ENCODE measurements at places on chromosomes 3 and 15.
A peak's percentile ranks its signal among the peaks of the same experiment; 100 is the strongest.

DNA sequence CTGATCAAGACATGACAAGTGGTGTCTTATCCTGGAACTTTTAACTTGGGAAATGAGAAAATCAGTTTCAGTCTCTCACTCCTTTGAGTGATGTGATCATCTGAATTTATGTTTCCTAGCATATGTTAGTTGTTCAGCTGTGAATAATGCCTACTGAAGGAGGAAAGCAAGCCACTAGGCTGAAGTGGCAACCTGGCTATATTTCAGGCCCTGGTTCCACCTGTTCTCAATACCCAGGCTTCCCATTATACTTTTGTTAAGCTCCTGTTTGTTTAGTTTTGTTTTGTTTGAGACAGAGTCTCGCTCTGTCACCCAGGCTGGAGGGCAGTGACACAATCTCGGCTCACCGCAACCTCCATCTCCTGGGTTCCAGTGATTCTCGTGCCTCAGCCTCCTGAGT is 243.8 kb downstream of the ALCAM start:
- DNase-seq = no peak

DNA sequence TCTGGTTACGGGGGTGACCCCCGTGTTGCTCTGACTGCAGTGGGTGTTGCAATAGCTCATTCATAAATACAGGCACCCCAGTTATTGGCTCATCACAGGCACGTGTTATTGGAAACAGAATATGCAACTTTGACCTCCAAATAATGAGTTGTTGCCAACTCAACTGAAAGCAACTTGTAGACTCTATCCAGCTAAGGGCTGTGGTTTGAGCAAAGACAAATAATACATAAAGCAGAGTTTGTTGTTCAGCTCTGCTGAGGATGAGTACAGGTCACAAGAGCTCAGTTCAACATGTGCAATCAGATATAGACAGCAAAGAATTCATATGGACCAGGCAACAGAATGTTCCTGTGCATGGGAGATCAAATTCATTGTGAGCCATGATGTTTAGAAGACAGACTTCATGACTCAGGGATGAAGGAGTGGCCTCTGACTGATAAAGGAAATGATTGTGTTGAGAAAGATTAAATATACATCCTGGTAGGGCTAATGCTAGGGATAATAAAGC is 87.6 kb upstream of the LRIG1 start:
- no peak for DNase-seq

DNA sequence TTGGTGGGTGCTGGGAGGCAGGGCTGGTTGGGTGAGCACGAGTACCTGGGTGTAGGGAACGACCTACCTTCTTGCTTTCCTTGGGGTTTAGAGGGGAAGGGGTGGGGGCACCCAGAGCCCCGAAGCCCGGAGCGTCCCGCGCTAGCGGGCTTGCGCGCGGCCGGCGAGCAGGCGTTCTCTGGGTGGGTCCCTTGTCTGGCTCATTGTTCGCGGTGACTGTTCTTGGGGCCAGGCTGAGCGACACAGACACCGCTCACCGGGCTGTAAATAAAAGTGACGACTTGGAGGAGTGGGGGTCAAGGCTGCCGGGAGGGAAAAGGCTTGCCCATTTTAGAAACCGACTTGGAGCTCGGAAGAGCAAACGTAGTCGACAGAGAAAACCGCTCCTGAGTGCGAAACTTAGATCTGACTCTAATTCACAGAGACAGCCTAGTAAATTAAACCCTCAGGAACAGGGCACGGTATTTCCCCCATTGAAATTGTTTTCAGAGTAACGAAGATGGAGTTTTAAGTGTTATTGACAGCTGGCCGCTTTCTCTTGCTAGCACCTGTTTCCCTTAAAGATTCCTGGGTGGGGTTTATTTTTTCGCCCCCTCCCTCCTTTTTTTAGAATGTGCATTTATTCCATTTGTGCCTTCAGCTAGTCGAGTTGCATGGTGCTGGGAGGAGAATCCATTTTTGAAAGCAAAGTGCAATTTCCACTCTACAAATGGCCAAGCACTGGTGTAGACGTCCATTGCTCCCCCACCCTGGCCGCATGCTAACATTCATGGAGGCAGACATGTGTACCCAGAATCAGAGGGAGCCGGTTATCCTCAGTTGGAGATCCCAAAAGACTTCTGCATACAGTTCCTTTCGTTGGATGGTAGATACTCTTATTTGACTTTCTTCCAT is 532.1 kb upstream of the SEMA6D start:
- DNase-seq = no peak

DNA sequence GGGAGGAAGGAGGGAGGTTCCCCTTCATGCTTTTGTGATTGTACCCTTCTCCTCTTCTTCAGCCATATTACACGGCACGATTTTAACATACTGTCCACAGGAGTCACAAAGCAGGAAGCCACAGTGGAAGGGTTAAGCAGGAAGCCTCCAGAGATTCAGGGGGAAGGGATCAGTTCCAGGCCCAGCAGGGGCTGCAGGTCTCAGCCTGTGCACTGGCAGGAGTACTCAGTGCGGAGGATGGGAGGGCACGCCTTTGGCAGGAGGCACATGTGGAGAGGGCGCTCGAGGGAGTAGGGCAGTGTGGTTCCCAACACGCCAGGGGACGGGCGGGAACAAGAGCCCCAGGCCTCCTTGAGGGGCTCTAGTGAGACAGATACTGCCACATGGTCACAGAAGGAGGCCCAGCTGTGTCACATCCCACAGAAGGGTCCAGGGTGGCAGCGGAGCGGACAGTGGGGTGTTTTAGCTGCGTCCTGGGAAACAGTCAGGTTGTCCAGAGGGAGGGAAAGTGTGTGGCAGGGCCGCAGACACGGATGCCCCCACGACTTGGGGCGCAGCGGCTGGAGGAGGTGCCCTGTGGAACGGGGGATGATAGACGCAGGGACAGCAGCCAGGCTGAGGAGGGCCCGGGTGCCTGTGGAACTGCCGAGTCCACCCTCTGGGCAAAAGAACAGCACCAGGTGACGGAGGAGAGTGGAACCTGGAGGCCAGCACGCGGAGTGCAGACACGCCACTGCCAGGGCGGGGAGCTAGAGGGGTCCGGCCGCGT is 77.5 kb downstream of the CHSY1 start:
- DNase-seq = no peak

GRCh38 chr3:19213603-19214220 is 65.4 kb downstream of the KCNH8 start:
- DNase-seq = no peak

DNA sequence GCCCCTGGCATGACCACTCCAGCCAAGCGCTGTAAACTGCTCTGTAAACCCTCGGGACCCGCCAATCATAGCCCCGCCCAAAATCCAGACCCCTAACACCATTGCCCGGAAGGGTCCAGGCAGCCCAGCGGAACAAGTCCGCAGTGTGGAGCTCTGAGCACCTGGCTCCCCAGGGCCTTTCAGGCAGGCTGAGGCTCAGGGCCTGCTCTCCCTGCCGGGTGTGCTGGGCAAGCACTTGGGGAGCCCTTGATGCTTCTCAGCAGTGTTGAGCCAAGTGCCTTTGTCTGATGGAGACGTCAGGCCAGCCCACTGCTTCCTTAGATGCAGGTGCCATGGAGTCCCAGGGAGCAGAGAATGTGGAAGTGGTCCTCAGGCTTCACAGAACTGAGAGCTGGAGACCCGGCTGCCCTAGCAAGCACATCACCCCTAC is 106.2 kb downstream of the TLE3 start:
- DNase-seq = no peak

- no peak for DNase-seq
Observed at GRCh38 chr15:99282121-99282520, 30.8 kb downstream of the LRRC28 start.

DNA sequence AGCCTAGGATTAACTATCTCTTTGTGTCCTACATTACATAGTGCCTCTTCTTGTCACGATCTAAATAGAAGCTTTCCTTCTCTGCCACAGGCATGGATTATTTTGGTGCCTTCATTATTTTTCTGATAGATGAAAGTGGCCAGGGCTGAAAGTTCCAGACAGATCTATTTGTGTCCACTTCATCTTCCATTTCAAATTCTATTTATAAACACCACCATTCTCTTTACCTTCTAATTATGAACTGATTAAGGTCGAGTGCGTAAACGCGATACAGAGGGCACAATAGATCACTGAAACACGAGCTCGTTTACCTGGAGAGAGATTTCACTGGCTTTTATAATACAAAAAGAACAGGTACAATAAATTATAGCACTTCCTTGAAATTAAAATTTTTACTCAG is 105.0 kb downstream of the EDEM1 start:
- no peak for DNase-seq

- no peak for DNase-seq
Observed at GRCh38 chr15:40990080-40990479, 36.8 kb downstream of the CHAC1 start.

- no peak for DNase-seq
Observed at GRCh38 chr3:113113361-113113760, 98.0 kb upstream of the BOC start.

GRCh38 chr3:176522436-176522835 is 674.8 kb downstream of the TBL1XR1 start:
- DNase-seq = no peak

GRCh38 chr3:150823277-150823676 is 60.3 kb upstream of the SIAH2 start:
- DNase-seq = no peak

- DNase-seq = peak; percentile 85
Observed at GRCh38 chr3:43105596-43106292, at the start of gene POMGNT2. Gene POMGNT2, minus strand, starts transcription at chr3:43106079. Its CDS starts 24,648 bp downstream, at chr3:43081431.

- no peak for DNase-seq
Observed at GRCh38 chr3:36394176-36394575, 13.9 kb downstream of the STAC start.

GRCh38 chr15:91407269-91407889 is 307.3 kb downstream of the SV2B start:
- DNase-seq = peak; percentile 36

GRCh38 chr15:39461536-39462130 is 119.2 kb upstream of the THBS1 start:
- no peak for DNase-seq

DNA sequence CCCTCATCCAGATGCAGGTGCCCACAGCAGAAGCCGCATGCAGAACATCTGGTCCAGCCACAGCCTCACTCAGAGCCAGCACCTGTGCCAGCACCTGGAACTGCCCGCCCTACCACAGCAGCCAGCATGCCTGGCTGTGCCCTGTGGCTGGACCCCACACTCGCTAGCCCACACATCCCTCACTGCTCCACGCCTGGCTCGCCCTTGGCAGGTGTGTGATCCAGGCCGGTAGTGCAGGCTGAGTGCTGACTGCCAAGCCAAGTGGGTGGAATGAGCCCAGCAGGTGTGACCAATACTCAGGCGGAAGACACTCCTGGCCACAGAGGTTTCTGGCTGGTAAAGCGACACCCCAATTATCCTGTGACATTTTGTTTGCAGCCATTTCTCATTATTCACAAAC is 162.4 kb upstream of the ROBO1 start:
- DNase-seq = no peak

- no peak for DNase-seq
Observed at GRCh38 chr3:58234516-58234931, 3.1 kb upstream of the ABHD6 start.

GRCh38 chr3:112304611-112305010 is 10.6 kb upstream of the SLC9C1 start:
- DNase-seq = no peak

DNA sequence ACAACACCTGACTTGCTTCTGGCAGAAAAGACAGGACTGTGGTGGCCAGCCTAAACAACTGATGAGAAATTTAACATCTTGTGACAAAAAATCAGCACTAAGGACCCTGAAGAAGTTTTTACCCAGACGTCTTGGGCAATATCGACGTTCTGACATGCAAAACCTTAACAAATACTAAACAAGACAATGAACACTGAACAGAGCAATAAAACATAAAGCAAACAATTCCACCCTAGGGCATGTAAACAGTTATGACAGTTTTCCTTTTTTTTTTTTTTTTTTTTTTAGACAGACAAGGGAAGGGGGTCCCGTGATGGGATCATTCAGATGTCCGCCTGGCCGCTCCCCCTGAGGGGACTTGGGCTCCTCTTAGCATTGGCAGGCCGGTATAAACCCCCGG is 738.0 kb downstream of the SI start:
- DNase-seq = no peak

DNA sequence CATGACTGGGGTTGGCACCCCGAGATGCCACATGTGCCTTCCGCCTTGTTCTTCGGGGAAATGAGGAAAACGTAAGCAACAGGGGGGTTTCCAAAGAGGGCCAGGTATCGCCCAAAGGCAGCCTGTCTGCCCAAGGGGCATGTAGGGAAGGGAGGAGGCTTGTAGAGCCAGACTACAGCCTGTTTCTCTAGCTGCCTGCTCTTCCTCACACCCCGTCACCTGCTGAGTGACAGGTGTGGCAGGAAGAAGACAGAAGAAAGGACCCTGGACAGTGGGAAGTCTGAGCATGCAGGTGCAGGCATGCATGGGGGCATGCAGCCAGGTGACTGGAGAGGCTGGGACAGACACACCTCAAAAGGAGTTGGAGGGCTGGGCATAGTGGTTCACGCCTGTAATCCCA is 9.8 kb downstream of the PLA2G4E start:
- no peak for DNase-seq

- DNase-seq = no peak
Observed at GRCh38 chr3:27333843-27334242, 35.3 kb downstream of the NEK10 start.

DNA sequence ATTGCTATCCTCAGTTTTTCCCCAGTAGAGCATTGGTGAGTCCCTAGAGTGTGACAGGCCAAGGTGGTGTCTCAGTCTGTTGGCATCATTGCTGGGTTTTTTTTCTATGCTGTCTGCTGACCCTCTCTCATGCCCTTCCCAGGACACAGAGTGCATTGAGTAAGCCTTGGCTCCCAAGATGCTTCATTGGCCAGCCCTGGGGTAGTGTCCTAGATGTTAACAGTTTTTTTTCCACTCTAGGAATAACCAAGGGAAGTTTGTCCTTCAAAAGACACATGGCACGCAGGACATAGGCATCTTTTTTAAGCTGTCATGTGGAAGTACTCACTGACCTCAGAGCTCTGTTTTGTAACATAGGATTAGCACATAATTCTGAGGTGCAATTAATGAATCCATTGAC is 19.5 kb downstream of the ADAMTSL3 start:
- DNase-seq = no peak

DNA sequence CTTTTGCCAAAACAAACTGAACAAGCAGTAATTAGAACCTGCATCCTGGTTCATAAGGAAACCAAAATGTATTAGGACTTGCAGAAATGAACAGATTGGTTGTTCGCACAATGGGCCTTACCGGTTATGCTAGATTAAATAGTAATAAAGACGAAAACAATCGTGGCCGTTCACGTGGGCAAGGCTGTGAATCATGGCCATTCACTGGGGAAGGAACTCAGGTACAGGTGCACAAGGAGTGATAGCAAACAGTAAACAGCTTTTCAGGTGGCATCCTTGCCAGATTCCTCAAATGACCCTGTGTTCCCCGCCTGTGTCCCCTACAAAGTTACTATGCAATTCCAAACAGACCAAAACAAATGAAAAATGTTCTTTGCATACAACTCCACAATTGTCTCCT is 8.2 kb downstream of the LRIG1 start:
- DNase-seq = no peak

DNA sequence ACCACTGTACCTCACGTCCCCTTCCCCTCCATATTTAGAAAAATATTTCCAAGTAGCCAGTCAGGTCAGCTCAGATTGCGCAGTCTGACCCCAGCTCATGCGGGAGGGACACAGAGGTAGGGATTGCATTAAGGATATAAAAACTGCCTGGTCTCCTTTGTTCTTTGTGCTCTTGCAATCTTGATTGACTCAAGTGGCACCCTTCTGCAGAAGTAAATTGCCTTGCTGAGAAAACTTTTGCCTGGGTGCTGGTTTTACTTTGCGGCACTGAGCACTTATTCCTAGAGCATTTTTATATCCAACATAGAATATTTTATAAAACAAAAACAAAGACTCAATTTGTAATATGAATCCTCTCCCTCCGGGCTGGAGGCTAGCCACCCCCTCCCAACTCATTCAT is 54.8 kb downstream of the BTD start:
- DNase-seq = no peak

GRCh38 chr3:151236736-151237135 is 33.7 kb upstream of the GPR171 start:
- no peak for DNase-seq

All from CD4-positive, alpha-beta T cell treated with Interleukin-4 for 4 hours (primary cell).